ENCODE measurements at places on chromosomes 7 and 10.

DNA sequence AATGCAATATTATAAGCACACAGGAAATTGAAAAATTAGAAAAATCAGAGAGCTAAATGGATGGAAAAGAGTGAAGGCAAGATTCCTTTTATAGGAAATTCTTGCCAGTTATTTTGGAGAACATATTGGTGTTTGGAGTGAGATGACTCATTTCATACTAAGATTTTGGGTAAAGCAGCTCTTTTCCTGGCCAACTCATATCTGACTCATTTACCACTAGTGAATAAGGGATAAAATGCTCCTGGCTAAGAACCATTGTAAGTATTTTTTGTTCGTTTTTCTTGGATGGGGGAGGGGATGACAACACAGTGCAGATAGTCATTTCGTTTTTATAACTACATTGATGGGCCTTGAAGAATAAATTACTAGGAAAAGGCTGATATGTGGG lies 139.3 kb downstream of the TWIST1 start:
- no peak for DNase-seq

GRCh38 chr7:20364571-20365196 lies 34.0 kb downstream of the ITGB8 start:
- DNase-seq = no peak

GRCh38 chr7:112495810-112496462 lies 15.1 kb downstream of the LSMEM1 start:
- DNase-seq = no peak

DNA sequence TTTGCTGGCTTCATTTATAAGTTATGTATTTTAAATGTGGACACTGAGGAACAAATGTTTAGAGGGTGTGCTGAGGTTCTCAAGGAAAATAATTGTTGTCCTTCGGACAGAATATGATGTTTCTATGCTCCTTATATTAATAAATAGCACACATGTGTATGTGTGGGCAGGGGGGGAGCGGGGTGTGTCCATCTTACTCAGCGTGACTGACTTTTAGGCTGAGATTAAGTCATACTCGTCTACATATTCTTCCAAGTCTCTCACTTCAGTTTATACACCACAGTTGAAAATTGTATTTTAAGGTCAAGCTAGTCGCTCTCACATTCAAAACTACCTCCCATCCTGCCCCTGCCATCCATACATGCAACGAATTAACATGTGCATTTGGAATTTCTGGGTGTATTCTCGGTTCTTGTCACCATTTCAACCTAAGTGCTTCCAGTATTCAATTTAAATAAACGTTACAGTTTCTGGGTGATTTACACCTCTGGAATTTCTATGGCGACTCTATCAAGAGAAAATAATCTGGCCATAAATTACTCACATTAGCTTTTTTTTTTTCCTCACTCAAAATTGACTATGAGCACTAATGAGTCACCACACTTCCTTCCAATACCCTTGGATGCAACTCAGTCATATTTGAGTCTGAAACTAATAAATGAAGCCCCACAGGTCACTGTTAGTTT lies 3.3 kb downstream of the PCDH15 start:
- DNase-seq = no peak

DNA sequence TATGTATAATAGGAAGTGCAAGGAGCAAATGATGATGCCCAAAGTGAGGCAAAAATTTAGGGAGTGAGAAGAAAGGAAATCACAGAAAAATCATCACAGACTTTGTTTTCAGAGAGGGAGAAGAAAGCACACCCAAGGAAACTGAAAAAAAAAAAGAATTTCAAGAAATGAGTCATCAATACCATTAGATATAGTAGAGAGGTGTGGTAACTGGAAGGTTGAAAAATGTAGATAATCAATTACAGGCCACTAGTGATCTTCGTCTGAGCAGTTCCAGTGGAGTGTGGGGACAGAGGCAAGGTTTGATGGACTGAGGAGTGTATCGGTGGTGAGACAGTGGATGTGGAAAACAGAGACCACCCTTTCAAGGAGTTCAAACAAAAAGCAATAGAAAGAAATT lies 31.7 kb downstream of the ASB4 start:
- DNase-seq = no peak

GRCh38 chr10:100043344-100043743 lies 33.6 kb upstream of the DNMBP start:
- DNase-seq = no peak

DNA sequence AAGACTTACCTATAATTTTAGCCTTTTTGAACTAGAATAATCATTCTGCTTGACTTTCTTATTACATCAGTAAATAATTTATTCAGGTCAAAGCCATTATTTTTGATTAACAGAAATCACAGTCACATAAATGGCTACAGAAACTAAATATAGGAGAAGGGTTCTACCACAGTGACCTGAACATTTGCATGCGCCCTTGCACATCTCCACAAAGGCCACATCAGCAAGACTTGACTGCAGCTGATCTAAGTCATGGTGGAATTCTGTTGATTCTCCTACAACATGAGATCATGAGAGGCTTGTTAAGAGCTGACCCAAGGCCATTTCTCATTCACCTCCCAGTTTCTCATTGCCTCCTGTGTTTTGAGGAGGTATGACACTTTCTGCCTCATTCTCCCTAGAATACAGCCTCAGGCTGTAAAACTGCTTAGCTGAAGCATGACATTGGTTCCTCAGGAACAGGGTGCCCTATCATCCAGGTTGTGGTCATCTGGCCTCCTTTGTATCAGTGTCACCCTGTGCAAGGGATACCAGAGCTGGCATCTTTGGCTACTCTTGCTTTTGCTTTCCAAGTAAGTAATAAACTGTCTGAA lies 6.7 kb upstream of the IMMP2L start:
- DNase-seq = no peak

GRCh38 chr7:44145969-44146911 lies 5.1 kb upstream of the MYL7 start:
- peak; percentile 41 for DNase-seq

DNA sequence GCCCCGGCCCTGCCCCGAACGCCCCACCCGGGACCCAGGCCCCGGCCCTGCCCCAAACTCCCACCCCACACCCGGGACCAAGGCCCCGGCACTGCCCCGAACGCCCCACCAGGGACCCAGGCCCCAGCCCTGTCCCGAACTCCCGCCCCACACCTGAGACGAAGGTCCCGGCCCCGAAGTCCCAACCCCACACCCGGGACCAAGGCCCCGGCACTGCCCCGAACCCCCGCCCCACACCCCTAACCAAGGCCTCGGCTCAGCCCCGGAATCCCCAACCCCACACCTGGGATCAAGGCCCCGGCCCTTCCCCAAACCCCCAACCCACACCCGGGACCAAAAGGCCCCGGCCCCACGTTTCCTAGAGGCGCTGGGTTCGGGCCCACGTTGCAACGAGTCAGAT lies 1.1 kb upstream of the LARP4B start:
- no peak for DNase-seq

DNA sequence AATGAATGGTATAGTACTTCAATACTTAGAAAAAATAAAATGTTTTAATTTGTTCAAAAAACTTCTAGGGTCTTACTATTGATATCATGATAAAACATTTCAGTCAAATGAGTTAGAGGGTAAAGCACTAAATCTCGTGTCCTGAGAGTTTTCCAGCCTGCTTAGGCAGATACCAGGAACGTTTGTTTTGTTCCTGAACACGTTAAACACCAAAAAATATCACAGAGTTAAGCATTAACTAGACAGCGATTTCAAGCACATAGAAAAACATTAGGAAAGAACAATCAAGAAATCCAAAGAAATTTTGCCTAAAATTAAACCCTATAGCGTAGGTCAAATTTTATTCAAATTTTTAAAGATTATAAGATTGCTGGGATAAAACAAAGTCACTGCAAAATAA lies 204.6 kb upstream of the AGR3 start:
- DNase-seq = no peak

- DNase-seq = no peak
These were observed 105.8 kb downstream of the ARHGAP22 start for GRCh38 chr10:48498940-48499510.

- no peak for DNase-seq
These were observed 106.1 kb downstream of the SND1 start for GRCh38 chr7:127758105-127758504.

- no peak for DNase-seq
These were observed 16.0 kb downstream of the RNF32 start for GRCh38 chr7:156656598-156656997.

- DNase-seq = peak; percentile 55
These were observed 88.1 kb upstream of the PDCD4 start for GRCh38 chr10:110783509-110784107.

DNA sequence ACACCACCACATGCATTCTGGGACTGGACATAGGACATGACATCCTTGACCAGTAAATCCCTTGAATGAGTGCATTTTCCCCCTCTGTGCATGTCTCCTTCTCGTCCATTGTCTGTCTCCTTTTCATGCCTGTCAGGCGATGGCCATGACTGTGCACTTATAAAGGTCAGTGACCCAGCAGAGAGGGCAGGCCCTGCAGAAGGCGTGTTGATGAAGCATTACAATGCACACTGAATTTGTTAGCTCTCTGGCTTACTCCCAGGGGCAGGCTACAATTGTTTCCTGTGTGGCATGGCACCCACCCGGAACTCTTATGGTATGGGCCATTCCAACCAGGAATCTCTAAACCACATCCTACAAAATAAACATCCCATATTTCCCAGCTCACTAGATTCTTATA lies 71.1 kb downstream of the SAMD9 start:
- DNase-seq = no peak

DNA sequence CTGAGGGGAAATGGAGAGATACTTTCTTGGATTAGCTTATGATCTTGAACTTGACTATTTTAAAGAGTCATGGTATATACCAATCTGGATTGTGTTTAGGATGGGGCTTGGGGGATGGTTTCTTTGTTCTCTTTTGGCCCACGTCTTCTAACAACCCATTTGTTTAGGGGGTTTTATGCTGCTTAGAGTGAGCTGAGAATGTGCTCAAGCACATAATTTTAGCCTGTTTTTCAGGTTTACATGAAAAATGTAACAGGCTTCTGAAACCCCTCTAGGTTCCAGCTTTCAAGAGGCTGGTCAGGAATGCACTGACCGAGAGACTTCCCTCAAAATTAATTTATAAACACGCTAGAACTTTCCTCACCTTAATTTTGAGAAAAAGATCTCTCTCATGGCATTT lies 94.3 kb downstream of the AUTS2 start:
- no peak for DNase-seq

DNA sequence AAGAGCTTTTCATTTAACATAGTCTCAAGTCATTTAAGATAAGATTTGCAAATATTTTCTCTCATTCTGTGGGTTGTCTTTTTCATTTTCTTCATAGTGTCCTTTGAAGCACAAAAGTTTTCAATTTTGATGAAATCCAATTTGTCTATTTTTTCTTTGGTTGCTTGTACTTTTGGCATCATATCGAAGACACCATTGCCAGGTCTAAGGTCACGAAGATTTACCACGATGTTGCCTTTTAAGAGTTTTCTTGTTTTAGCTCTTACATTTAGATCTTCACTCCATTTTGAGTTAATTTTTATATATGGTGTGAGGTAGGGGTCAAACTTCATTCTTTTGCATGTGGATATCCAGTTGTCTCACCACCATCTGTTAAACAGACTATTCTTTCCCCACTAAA lies 34.7 kb downstream of the TMEM270 start:
- DNase-seq = no peak

- no peak for DNase-seq
These were observed 61.9 kb downstream of the TMEM26 start for GRCh38 chr10:61391281-61391680.

- DNase-seq = no peak
These were observed 33.4 kb downstream of the PRKAR2B start for GRCh38 chr7:107077699-107078516.

GRCh38 chr7:17706275-17706674 lies 234.0 kb downstream of the SNX13 start:
- no peak for DNase-seq

DNA sequence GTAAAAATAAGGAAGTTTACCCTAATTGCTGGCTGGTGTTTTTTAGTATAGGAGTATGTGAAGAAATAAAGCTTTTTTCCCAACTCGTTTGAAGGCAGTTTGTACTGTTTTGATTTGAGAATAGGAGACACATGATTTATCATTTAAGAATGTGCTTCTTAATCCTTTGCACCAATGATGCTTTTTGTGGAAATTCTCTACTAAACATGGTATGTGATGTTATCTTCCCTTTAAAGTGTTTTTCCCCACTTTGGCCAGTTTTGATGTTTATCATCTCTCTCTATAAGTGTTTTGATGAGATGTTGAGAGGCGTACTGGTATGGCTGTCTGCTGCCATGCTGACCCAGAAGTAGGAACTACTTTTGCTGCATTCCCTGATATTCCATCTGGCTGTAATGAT lies 85.1 kb downstream of the SUGCT start:
- no peak for DNase-seq

DNA sequence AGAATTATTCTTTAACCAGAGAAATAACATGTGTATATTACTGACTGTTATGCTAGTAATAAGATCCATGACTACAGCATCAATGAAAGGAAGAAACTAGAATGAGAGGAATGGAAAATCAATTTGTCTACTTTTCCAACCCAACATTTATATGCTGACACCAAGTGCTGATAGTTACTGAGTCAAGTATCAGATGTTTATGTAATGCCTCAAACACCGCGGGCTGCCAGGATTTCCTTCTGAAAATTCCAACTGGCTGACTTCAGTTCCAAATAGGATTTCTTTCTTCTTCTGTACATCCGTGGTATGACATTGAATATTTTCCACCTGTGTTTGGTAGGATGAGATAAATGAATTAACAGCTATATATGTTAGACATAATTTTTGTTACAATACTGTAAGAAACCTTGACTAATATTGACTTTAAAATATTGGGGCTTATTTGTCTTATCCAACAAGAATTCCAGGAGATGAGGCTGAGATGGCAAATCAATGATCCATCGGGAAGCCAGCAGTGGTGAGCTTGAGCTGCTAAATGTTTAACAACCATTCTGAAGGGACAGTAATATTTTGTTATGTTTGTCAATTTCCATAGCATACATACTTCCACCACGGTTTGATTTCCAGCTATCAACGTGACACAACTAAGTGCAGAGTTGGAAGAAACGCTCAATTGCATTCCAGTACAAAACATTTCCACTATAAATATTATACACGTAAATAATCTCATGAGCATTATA lies 435.2 kb upstream of the AUTS2 start:
- no peak for DNase-seq

GRCh38 chr7:104208421-104208780 lies 588 bp upstream of the ORC5 start:
- DNase-seq = no peak

DNA sequence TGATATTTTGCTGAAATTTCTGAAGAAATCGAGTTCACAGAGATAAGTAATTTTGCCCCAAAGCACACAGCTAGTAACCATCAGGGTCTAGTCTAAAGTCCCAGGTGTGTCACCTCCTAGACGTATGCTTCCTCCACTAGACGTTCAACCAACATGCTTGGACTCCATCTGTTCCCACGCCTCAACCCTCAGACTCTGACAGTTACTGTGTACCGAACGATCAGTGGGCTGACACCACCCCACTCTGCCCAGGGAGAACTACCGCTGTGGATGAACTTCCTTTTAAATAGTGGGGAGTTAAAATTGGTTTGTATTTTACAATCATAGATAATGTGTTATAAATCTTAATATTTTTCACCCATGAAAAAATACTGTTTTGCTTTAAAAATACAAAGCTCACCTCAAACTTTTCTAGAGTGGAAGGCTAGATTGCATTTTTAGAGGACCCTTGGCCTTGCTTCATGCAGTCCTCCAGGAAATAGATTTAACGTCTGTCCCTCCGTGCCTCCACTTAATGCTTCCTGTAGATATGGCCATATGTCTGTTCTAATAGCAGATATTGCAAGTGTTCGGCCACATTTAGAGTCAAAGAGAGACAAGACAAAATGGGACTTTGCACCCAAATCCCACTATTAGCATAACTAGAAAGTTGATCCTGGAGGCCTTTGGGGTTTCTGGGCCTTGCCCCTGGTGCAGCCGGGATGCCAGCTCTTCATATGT lies 91.4 kb upstream of the ZPBP start:
- DNase-seq = no peak

- DNase-seq = no peak
These were observed 40.5 kb downstream of the AOAH start for GRCh38 chr7:36683695-36684357.

All from stimulated activated CD4-positive, alpha-beta T cell treated with anti-CD3 and anti-CD28 coated beads, TNF-alpha, amount 100 ng/mL, for 4 hours (primary cell).